ENCODE measurements at places on chromosomes 2 and 18.

DNA sequence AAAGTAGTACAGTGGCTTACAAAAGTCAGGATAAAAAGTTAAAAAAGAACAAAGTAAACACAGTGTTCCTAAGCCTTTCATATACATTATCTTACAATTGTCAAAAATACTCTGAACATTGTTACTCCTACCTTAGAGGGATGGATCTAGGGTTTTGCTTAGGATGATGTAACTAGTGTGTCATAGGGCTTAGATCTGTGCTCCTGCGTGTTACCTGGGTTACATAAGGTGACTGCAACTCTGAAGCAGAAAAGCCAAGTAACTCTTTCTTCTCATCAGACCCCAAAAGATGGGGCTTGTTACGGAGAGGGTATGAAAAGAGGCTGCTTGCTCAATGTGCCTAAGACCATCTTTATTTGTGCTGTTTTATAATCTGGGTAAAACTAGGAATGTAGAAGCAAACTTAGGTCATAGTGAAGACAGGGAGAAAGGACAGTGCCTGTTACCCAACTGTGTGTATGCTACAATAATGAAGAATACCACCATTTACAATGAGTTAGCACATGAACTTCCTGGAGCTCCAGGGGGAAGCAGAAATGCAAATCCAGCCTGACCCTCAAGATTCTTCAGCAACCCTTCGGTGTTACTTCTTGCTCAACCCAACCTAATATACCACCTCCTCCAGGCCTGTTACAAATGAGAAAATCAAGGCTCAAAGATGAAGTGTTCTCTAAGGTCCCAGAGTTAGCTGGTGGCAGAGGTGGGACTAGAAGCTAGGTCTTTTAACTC is 42.0 kb upstream of the STK17B start:
- no peak for DNase-seq

DNA sequence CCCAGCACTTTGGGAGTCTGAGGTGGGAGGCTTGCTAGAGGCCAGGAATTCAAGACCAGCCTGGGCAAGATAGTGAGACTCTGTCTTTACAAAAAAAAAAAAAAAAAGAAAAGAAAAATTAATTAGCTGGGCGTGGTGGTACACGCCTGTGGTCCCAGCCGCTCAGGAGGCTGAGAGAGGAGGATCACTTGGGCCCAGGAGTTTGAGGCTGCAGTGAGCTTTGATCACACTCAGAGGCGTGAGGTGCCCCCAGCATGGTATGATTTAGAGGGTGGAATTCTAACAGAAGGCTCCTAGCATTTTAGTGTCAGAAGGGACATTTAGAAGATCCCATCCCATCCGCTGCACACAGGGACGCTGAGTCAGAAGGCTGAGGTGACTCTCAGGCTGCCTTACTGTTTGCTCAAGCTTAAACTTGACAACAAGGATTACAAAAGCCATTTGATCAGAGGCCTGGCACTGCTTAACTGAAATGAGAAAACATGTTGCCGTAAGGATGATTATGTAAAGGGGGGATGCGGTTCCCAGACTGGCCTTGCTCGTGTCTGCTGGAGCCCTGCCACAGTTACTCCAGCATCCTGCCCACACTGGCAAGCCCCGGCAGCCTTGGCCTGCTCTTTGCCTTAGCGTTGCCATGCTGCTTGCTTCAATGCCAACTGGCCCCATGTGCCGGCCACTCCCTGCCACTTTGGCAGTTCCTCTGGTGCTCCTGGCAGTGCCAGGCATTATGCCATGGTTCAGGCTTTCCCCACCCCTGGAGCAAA is 45.6 kb upstream of the SLC1A4 start:
- no peak for DNase-seq

DNA sequence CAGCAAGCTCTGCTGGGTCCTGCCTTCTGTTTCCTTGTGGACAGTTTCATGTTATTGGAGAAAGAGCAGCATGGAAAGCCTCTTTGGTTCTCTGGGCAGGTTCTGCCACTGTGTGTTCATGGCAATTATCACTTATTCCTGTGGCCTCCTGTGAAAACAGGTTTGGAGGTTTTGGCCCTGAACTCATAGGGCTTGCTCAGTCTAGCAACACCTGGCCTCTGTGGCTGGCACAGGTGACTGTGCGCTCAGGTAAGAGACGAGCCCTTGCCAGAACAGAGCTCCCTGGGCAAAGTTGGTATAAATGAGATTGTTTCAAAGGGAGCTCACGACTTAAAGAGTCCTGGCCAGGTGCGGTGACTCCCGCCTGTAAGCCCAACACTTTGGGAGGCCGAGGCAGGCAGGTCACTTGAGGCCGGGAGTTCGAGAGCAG is 5.7 kb downstream of the CEP68 start:
- DNase-seq = no peak

DNA sequence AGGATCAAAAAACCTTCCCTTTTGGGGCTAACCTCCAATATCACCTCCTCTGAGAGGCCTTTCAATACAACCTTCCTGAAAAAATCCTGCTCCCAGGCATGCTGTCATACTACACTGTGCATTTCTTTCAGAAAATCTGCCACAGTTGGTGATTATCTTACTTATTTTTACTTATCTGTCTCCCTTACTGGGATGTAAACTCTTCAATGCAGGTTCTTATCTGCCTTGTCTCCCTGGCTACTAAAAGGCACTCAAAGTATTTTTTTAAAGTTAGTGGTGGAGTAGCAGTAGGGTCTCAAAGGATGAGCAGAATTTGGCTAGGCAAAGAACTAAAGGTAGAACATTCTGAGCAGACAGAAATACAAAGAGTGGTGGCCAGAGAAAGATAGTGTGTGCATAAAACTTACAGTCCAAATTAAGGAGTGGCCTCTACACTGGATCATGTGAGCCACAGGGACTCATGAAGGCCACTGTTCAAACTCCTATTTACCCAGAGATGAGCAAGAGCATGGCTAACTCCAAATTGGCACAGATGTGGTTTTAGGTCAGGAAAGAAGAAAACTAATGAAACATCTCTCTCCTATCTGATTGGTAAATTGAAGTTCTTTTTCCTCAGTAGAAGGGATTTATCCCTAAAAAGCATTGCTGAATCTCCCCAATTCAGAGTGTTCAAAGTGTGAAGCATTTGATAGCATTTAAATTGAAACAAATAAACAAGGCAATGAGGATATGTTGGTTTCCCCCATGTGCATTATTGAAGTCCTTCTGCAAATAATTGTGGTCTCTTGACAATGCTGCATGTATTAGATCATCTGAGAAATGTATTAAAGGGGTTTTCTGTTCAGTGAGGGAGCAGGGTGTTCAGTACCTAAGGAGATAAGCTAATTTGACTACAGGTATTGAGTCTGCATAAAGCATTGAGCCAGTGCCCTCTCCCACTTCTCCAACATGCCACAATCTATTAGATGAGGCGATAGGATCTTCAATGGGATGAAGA is 285.5 kb downstream of the MREG start:
- no peak for DNase-seq

DNA sequence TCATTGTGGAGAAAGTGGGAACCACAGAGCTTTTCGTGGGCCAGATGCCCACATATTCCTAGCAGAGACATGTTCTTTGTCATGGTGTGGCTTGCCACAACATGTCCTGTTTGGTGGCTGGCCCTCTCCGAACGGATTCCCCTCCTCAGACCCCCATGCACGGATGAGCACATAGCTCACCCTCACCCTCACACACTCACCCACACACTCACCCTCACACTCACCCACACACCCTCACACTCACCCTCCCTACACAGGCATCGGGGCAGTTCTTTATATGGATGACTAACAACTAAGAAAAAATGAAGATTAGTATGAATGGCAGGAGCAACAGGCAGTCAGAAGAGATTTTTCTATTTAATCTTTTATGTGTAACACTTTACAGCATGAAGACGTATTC is 149.9 kb downstream of the ZNF236 start:
- no peak for DNase-seq
